ENCODE measurements at places on chromosomes 4 and X.

DNA sequence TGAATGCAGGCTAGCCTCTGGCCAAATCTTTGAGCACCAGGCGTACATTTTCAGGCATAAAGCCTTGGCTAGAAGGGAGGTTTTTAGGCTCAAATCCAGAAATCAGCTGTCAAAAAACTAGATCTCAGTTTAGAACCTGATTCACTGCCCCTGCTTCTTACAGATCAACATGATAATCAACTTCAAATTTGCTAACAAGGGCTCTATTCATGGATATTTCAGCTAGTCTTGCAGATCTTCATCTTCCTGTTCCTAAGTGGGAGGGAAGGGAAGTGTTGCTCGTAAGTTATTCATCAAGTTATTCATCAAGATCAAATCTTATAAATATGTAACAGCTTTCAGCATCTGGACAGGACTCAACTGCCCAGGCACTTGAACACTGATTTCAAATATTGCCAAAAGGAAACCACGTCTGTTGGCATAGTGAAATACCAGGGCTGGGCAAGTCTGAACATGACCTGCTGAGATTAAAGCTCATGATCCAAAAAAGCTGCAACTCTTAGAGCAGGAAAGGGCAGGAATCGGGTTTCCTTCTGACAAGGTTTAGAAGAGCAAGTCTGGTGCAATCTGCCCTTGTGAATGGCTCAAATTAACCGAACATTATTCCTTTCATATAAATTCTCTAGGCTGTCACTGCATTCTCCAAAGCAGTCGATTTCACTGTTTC, 200.3 kb downstream of the PDGFC start:
- no peak for DNase-seq

DNA sequence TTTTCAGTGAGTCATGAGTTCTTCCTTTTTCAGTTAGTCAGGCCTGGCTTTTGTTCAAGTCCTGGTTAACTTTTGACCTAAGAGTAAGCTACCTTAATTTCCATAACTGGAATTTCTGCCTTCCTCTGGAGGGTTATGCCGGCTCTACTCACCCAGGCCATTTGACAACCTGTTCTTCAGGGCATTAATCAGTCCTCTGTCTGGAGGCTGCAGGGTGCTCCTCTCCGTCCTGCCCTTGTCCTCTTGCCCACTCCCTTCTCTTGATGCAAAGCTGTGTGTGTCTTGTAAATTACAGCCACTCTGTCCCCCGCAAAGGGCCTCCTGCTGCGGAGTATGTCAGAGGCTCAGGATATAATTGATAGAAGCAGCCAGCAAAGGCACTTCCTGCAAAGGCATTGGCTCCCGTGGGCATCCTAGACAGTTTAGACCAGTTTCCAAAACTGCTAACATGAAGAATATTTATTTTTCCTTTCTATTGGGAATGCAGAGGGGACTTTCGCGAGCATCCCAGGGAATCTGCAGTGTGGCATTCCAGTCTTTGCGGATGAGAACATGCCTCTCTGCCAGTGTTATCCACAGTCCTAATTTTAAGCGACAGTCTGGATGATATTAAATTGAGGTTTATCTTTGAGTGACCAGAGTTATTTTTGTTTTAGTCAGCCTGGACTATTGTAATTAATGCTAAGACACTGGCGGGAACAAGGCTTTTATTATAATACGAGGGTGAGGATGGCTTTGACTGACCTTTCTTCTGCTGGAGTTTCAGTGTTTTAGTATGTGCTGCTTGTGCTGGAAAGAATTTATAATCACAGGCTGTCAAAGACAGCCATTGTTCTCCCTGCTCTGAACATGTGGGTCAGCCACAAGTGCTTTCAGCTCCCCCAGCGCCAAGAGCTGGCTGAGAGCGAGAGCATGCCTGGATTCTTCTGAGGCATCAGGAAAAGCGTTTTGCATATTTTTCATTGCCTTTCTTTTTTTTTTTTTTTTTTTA, 74.2 kb downstream of the LIMCH1 start:
- no peak for DNase-seq

DNA sequence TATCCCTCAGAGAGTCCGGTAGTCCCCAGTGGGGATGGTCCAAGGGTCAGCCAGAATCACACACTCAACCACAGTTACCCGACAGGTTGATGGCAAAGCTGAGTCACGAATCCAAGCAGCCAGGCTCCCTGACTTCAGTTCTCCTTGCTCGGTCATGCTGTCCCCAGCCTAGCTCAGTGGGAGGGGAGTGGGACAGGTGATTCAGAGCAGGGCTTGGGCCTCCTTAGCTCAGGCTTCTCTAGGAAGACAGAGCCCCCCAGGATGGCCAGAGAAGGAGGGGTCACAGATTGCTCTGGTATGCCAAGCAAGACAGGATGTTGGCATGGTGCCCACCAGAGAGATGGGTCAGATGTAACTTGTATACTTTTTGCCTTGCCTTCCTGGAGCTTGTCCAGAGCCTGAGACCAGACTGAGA, 66.5 kb downstream of the EFNB1 start:
- DNase-seq = no peak

GRCh38 chrX:40140706-40141499, 43.1 kb upstream of the BCOR start:
- DNase-seq = no peak

- DNase-seq = no peak
These were observed 78.5 kb upstream of the DDIT4L start for GRCh38 chr4:100268789-100269188.

DNA sequence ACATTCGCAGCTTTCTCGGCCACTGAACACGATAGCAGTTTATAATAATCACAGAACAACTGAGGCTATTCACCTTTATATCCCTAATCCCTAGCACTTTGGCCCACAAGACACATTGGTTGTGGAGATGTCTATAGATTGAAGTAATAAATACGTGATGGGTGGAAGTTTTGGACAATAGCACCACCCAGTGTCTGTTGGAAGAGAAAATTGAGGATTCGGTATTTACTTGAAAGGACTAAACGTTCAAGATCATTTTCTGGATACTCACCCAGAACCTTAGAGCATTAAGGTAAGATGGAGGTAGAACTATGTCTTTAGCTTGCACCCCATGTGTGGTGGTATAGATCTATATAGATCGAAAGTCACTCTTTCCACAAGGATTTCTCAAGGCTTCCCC, 787 bp upstream of the TMSB15A start:
- no peak for DNase-seq

DNA sequence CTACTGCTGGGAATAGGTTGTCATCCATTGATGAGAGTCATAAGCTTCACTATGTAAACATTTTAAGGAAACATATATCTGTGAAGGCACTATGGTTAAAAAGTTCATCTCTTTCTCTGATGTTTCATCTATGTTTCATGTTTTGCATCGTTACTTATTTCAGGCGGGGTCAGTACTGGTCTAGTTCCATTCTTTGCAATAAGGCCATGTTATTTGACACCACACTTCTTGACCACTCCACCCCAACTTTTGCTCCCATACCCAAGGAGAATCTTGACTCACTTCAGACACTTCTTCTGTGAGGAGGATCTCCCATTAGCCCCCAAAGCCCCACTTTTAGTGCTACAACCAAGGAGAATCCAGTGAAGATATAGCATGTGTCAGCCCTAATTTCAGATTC, 119.4 kb downstream of the GRIA3 start:
- no peak for DNase-seq

DNA sequence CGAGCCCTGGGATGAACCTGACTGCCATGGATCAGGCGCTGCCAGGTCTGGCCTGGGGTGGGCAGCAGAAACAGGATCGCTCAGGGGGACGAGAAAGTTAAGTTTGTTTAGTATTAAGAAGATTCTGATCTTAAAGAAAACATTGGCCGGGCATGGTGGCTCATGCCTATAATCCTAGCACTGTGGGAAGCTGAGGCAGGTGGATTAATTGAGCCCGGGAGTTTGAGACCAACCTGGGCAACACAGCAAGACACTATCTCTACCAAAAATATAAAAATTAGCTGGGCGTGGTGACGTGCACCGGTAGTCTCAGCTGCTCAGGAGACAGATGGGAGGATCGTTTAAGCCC, 696 bp upstream of the FLNA start:
- DNase-seq = no peak

DNA sequence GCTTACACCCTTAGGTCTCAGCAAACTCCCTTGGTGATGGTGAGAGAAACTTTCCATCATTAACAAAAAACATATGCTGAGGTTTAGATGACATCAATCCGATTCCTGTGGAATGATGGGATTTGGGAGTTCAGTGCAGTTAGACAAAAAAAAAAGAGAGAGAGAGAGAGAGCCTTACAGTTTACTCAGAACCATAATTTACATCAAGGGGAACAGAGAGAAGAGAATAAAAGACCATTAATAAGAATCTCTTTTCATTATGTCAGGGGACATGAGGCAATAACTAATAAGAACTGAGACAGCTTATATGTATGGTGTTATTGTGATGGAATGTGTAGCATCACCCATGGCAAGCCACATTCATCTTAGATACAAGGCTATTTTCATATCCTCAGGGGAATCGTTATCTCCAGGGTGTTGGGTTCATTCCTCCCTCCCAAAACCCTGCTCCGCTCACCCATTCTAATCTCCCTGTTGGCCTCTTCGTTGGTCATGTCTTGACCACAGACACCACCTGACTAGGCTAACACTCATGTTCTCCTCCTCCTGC, 175.7 kb upstream of the MXRA5 start:
- DNase-seq = no peak

DNA sequence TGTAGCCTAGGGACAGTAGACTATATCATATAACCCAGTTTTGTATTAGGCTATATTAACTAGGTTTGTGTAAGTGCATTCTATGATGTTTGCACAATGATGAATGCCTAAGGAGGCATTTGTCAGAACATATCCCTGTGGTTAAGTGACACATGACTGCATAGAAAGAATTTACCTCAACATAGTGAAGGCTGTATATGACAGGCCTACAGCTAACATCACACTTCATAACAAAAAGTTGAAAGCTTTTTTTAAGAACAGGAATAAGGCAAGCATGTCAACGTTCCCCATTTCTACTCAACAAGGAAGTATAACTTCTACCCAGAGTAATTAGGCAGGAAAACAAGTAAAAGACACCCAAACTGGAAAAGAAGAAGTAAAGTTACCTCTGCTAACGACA, 165.9 kb upstream of the NDST4 start:
- DNase-seq = no peak

- no peak for DNase-seq
These were observed 480.1 kb downstream of the RPA4 start for GRCh38 chrX:97363843-97364242.

DNA sequence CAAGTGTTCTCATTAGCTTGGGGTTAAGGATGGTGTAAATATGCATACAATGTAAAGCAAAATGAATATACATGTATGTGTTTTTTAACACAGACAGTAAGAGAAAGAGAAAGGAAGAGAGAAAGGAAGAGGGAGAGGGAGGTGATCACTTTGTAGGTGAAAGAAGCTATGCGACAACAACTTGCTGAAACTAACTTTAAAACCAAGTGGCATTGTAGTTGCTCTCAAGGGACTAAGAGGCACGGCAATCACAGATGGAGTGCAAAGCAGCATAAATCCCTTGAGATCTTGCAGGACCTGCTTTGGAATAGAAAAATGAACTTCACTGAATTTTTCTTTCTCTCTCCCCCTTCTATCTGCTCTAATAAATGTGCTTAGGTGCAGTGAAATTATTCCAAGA, 1665.0 kb upstream of the TENM3 start:
- no peak for DNase-seq

GRCh38 chr4:145217349-145217748, 37.0 kb upstream of the OTUD4 start:
- DNase-seq = no peak

Measured in activated CD4-positive, alpha-beta T cell treated with anti-CD3 and anti-CD28 coated beads, Interleukin-2, amount 50 U/mL, for 48 hours (primary cell).